ENCODE measurements at places on chromosomes 3 and 15.

DNA sequence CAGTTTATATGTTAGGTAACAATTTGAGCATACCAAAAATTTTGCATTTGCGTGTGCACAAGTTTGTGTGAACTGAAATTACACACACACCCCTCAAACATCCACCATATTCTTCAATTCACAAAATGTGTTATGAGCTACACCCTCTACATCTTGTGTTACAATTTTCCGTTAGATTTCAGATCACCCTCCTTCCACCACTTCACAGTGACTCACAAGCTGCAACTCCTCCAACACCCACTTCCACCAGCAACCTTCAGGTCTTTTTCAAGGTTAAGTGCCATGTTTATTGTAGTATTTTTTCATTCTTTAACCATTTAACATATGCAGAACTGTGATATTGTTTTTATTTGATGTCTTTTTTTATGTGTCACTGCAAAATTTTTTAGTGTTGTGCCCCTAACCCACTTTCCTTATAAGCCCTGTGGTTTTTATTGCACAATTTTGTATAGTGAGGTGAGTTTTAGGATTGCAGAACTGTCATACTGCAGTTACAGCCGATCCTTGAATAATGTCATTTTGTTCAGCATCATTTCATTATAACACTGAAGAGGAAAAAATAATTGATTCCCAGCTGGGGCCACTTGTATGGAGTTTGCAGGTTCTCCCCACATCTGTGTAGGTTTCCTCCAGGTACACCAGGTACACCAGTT, 148.9 kb downstream of the PLCL2 start:
- no peak for DNase-seq

GRCh38 chr15:37084602-37085001, 15.7 kb downstream of the MEIS2 start:
- no peak for DNase-seq

GRCh38 chr3:35544976-35545375, 94.3 kb upstream of the ARPP21 start:
- DNase-seq = no peak

GRCh38 chr15:80550219-80550907, 144.7 kb upstream of the ABHD17C start:
- peak; percentile 74 for DNase-seq

DNA sequence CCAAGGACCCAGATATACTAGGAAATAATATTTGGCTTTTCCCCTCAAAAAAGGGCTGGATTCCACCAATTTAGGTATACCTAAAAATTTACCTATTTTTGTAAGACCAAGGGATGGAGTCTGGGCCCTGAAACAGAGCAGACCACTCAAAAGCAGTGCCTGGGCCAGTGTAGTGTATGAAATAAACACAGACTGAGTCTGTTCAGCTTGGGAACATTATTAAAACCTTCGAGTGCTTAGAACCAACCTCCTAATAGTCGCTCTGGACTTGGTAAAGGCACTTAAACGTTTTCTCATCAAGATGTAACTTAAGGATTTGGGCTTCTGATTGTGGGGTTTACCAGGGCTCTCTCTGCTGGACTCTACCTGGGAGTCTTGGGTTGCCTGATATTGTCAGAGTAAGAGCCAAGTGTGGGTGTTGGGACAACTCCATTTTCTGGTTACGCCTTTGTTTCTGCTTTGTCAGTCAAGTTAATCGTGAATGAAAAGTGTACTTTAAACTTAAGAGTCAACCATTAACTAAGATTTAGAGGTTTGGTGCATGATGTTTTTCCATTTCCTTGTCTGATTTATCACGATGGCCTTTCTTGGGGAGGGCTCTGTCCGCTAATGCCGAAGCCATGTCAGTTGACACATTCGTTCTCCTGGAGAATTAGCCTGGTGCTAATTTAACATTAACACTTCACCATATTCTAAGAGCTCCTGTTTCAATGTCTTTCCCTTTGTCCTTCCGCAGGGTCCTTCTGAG, 221.0 kb upstream of the TPM1 start:
- DNase-seq = no peak

- peak; percentile 53 for DNase-seq
These were observed 68.6 kb upstream of the ITGA11 start for GRCh38 chr15:68500363-68501258.

DNA sequence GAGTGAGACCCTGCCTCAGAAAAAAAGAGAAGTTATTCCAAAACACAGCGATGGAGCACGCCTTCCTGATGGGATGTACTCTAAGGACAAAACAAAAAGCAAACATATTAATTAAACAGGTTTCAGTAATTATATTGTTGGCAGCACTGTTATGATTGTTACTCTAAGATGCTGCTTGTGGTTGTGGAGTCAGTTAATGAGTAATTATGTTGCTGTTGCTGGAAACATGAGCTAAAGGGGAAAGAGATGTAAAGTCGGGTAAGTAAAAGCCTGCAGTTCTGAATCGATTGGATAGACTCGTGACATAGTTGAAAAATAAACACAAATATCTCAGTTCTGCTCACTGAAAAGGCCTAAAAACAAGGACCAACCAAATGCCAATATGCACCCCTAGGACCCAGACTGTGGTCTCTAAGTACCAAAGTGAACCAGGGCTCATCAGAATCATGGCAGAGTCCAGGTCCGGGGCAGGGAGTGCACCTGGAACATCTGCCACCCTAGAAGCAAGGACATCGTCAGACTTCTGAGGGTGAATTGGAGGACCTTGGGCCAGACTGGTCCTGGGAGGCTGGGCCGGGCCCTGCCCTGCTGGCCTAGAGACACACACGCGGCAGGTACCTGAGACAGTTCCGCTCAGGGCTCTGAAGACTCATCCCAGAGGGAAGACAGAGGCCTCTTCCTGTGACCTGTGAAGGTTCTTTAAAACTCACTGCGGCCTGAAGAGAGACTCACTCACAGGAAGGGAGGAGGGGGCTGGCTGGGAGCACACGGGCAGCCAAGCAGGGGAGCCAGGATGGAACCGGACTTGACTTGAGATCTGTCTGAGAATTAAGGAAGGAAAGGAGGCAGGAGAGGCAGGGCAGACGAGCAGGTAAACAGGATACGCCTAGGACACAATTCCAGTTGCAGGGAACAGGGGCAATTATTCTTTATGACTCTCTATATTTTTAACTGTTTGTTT, 140.5 kb downstream of the LRRK1 start:
- no peak for DNase-seq

- DNase-seq = no peak
These were observed 134.8 kb downstream of the PDE8A start for GRCh38 chr15:85116494-85116893.

- DNase-seq = no peak
These were observed 72.1 kb upstream of the ETV5 start for GRCh38 chr3:186180891-186181481.

DNA sequence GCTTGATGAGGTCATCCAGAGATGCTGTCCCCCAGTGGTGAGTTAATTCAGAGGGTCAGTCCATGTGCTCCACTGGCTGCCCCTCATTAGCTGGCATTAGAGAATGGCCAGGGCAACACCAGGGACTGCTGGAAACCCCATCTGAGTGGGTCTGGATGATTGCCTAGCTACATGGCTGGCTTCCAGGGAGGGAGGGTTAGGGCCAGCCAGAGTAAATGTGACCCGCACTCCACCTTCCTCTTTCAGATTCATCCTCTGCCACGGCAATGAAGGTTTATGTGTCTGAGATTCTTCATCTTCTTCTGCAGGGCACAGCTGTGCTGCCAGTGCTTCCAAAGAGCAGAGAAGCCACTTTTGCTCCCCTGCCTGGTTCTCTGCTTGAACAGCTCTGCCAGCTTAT, 391.9 kb downstream of the OCA2 start:
- DNase-seq = no peak

DNA sequence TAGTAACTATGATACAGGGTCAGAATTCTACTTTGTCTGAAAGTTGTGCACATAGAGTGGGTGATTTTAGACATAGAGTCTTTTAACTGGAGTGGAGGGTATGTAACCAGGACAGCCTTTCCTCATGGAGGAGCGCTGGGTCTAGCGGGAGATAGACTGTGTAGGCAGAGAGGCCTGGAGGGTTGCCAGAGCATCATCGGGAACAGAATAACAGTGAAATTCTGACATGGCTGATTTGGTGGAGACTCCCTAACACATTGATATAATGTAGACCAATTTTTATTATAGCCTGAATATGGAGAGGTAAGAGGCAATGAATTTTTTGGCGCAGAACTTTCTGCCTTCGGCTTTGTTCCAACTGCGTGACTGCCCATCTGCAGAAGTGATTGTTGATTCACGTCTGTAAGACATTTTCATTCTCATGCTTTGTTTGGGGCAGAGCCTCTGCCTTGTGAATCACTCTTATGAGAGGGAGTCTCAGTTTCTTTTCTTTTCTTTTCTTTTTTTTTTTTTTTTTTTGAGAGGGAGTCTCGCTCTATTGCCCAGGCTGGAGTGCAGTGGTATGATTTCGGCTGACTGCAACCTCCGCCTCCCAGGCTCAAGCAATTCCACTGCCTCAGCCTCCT, 16.0 kb downstream of the LPP start:
- DNase-seq = peak; percentile 62

- DNase-seq = no peak
These were observed 298.0 kb upstream of the CTNNB1 start for GRCh38 chr3:40901298-40901697.

DNA sequence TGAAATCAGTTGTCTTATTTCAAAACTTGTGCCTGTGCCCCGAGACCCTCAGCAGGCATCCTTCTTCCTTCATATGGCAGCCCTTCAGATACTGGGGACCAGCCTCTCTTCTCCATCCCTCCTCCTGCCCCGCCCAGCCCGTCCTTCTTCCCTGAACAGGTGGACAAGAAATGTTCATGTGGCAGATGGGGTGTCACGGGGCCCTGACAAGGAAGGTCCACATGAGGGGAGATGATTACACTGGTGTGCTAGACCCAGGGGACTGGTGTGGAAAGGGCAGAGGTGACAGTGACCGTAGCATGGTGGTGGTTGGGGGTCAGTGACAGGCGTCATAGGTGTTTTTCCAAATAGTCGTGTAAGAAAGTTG, 150.9 kb downstream of the CHDH start:
- DNase-seq = no peak

GRCh38 chr3:191894406-191894805, 433.4 kb downstream of the PYDC2 start:
- no peak for DNase-seq

DNA sequence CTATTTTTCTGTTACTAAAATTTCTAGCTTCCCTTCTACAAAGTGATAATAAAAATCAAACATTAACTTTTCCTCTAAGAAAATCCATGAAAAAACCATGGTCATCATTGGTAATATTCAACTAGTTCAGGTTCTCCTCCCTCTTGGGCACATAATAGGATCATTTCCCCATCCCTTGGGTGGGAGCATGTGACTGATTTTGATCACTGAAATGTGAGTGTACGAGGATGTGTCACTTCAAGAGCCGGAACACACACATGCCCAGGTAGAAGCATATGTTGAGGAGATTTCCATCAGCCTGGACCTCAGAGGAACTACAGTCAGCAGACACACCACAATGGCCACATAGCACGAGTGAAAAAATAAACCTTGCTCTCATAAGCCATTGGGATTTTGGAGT, 36.1 kb downstream of the AP3S2 start:
- no peak for DNase-seq

DNA sequence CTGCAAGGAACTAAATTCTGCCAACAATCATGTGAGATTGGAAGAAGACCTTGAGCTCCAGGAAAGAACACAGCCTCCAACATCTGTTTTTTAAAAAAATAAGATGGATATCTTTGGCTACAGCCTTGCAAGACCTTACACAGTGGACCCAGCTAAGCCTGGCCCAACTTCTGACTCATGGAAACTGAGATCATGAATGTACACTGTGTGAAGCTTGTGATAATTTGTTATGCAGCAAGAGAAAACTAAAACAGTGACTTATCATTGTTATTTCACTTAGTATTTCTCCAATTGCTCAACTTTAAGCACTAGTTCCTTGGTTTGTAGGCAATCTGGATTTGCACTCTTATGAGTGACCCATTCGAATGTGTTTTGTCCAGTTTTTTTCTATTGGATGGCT, 29.3 kb downstream of the SHQ1 start:
- peak; percentile 63 for DNase-seq

DNA sequence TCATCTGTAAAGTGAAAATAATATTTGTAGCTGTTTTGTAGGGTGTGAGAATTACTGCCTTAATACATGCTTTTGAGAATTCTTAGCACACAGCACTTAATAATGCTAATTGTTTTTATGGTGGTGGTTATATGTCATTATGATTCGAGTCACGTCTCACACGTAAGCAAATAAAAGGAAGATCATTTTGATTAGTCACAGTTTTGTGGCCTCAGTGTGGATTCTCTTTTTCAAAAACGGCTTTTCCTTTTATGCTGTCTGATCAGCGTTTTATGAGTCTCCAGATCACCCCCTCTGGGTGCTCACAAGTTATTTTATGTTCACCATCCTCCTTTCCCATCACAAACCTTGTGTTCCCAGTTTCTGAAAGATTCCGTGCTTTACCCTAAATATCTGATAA, 255.6 kb upstream of the CNTN4 start:
- DNase-seq = no peak

DNA sequence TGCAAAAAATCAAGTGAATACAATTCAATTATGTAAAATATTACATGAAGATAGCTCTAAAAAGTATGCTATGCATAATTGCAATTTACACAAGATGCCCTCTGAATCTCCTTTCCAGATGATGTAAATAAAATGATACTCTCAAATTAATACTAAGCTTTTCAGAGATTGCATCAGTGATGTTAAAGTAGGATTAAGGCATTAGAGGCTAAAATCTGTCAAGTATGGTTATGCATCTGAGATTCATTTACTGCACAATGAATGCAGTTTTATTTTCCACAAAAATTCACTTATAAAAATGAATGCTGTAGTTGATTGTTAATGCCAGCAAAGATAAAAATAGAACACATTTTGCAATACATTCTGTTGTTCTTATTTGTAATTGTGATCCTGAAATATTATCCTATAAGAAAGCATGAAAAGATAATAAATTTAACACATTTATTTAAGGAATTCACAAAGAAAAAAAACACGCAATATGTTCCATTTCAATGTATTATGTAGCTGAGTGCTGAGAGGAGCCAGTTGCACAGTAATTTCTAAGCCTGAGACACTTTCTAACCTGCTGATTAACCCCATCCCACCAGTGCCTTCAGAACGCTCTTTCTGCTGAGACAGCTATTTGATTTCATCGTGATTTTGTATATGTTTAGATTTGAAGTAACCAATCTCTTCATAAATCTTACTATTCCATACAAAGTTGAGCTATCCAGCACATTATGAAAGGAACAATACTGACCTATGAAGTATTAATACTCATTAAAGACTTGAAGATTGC, 224.4 kb downstream of the CADM2 start:
- no peak for DNase-seq
